Activated naive CD4-positive, alpha-beta T cell treated with anti-CD3 and anti-CD28 coated beads for 36 hours (primary cell): ENCODE measurements at places on chromosomes 11 and 22.

DNA sequence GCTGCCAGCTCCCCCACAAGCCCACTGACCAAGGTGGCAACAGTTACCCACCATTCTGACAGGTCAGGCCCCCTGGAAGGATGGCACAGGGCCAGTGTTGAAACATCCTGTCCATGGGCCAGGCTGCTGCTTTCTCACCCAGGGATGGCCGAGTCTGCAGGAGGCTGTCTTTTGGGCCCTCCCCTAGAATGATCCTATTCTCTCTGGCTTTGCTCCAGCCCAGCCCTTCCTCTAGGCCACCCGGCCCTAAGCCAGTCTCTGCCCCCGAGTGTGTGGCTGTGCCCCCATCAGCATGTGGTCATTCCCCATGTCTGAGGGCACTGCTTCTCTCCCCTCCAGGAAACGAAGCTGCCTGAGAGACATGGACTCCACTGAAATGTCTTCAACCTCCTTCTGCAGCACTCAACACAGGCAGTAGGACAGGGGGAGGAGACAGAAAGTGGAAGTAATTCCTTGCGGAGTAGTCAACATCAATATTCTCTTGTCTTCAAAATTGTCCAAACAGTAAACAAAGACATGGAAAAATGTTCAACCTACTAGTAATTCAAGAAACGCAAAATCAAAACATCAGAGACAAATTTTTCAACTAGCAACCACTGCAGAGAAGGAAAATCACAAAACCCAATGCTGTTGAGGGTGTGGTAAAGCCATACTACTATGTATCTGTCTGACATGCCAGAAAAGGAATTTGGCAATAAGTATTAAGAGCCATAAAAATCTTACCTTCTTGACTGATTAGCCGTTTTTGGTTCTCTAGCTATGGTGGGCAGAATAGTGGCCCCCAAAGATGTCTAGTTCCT is 5.1 kb upstream of the SCARF2 start:
- DNase-seq: no peak
- no peak overlapping the region for H3K27ac ChIP-seq

- peaks cover 9% of the 10 kb centered on the region for H3K36me3 ChIP-seq
- peaks cover 9% of the 10 kb centered on the region for H3K4me1 ChIP-seq
- no peaks in the 10 kb centered on the region for H3K27me3 ChIP-seq
- no peak for DNase-seq
These were observed 24.0 kb downstream of the RNF185 start for GRCh38 chr22:31184015-31184414.

- peaks cover 46% of the 10 kb centered on the region for H3K4me1 ChIP-seq
- H3K27ac ChIP-seq: peak overlapping the region; percentile 70
- no peak for DNase-seq
- peaks cover 43% of the 10 kb centered on the region for H3K36me3 ChIP-seq
- no peaks in the 10 kb centered on the region for H3K27me3 ChIP-seq
- H3K4me3 ChIP-seq: no peak overlapping the region
These were observed 13.1 kb downstream of the RHOG start for GRCh38 chr11:3827434-3828186.

- no peaks in the 10 kb centered on the region for H3K27me3 ChIP-seq
- no peak overlapping the region for H3K4me3 ChIP-seq
- DNase-seq: no peak
- peaks cover 2% of the 10 kb centered on the region for H3K4me1 ChIP-seq
- H3K36me3 ChIP-seq: no peaks in the 10 kb centered on the region
- H3K27ac ChIP-seq: no peak overlapping the region
These were observed 11.1 kb downstream of the GDPD5 start for GRCh38 chr11:75514596-75514995.

- no peaks in the 10 kb centered on the region for H3K36me3 ChIP-seq
- no peak overlapping the region for H3K4me3 ChIP-seq
- no peak for DNase-seq
These were observed 15.8 kb downstream of the BLID start for GRCh38 chr11:122100037-122100755.

DNA sequence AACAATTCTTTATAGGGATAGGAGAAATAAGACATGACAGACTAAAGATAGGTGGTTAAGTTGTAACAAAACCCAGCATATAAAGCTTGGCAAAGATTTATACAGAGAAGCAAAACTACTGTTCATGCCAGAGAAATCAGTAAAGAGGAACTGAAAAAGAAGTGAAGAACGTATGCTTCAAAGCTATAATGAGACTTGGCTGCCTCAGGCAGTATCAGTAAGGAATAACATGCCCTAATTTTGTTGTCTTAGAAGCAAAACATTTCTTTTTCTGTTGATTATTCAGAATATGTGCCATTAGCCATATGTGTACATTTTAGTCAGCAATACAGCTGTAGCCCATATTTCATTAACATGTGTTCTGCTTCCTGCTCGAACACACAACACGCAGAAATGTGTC is 403.2 kb downstream of the NELL1 start:
- H3K27me3 ChIP-seq: peaks cover 2% of the 10 kb centered on the region
- no peaks in the 10 kb centered on the region for H3K36me3 ChIP-seq
- H3K27ac ChIP-seq: no peak overlapping the region
- DNase-seq: no peak
- no peak overlapping the region for H3K4me3 ChIP-seq
